ENCODE measurements at places on chromosomes 1 and 21.

- DNase-seq = no peak
Measured at GRCh38 chr1:1536019-1536937, 4.1 kb downstream of the TMEM240 start.

GRCh38 chr1:197041486-197042353 is 25.3 kb downstream of the F13B start:
- no peak for DNase-seq

GRCh38 chr1:240008298-240008697 is 83.4 kb upstream of the FMN2 start:
- DNase-seq = no peak

- DNase-seq = no peak
Measured at GRCh38 chr1:18651713-18652112, 21.1 kb downstream of the PAX7 start.

- DNase-seq = no peak
Measured at GRCh38 chr21:39153373-39153772, 29.9 kb downstream of the PSMG1 start.

- no peak for DNase-seq
Measured at GRCh38 chr1:115975569-115976061, 698 bp upstream of the SLC22A15 start.

DNA sequence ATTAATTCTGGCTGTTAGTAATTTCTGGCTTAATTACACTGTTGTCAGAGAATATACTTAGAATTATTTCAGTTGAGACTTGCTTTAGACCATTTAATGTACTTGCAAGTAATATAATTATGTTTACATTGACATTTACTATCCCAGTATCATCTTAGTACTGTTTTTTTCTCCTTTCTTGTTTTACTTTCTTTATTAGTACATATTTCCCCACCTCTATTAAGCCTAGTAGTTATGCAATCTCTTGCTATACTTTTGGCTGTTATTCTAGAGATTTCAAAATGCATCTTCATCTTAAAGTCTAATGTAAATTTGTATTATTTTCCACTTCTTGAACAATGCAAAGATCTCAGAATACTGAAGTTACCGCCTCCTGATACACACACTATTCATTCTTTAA is 24.4 kb downstream of the BRWD1 start:
- no peak for DNase-seq

DNA sequence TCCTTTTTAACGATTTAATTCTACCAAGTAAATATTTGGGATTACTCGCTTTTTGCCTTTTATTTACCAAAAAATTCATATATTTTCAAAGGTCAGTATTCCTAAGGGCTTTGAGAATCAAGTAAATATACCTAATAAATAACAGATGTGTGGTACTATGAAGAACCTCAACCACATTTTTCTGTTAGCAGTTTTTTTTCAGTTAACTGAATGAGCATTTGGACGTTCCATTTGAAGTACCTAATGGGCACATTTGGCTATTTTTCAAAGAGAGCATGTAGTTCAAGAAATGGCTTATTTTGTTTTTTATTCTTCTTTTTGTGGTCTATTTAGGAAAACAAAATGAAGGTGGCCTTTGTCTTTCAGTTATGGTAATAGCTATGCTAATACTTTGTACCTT is 253.0 kb downstream of the GPR52 start:
- no peak for DNase-seq

GRCh38 chr1:93353286-93353685 is 7.6 kb downstream of the DR1 start:
- peak; percentile 23 for DNase-seq

DNA sequence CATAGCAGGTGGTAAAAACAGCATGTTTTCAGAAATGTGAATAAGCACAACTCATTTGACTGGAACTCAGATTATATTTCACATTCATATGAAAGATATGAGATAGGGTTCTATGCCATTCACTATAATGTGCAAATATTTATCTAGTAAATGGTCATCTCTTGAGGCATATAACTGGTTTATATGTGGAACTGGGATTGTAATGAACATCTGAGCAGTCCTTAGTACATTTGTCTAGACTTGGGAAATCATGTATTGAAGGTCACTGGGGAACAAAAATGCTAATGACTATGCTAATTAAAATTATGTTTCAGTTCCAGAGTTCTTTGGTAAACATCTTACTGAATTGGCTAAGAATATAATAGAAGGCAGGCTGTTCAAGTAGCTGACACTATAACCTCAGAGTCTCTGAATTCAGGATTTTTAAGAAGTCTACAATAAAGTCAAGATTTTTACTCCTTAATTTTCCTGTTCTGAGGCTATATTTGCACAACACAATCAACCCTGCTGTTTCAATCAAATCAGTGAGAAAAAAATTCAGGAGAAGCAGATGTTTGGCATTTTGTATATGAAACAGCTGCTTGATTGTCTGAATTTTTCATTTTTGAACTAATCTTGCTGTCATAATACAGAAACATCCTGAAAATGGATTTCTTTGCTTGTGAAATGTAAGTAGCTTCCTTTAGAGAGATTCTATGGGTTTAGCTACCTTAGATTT is 244.8 kb upstream of the RGS18 start:
- no peak for DNase-seq

DNA sequence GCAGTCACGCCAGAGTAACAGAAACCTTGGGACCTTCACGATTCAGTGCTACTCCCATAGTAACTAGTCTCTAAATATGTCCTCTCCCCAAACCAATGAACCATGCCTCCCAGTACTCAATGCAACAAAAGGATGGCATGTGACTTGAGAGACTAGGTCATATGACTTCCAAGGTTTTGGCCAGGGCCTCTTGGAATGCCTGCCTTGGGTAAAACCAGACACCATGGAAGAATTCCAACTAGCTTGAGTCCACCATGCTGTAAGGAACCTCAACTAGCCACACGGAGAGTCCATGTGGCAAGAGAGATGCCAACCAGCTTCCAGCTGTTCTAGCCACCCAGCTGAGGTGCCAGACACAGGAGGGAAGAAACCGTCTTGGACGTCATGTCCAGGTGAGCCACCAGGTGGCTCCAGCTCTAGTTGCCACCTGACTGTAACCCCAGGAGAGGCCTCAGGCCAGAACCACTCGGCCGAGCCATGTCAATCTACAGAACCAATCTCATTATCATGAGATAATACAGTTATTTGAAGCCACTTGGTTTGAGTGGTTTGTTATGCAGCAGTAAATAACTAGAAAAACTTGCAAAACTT is 115.0 kb downstream of the SYF2 start:
- peak; percentile 47 for DNase-seq

- no peak for DNase-seq
Measured at GRCh38 chr1:147605591-147605990, 64.3 kb downstream of the BCL9 start.

- DNase-seq = peak; percentile 99
Measured at GRCh38 chr1:155609515-155610256, at the start of gene MSTO1. MSTO1 (plus strand) TSS chr1:155610218; CDS start chr1:155610249, 31 bp downstream.

- no peak for DNase-seq
Measured at GRCh38 chr1:85062425-85063026, 14.2 kb upstream of the MCOLN3 start.

GRCh38 chr1:46804926-46805325 is 6.1 kb downstream of the CYP4B1 start:
- DNase-seq = no peak

All from activated CD4-positive, alpha-beta T cell treated with anti-CD3 and anti-CD28 coated beads, Interleukin-10, Interleukin-2, amounts not matched to agents 100 ng/mL and 50 ng/mL, durations not matched to agents 16 hours and 8 hours (primary cell).